ENCODE measurements at places on chromosomes 6 and 20.

DNA sequence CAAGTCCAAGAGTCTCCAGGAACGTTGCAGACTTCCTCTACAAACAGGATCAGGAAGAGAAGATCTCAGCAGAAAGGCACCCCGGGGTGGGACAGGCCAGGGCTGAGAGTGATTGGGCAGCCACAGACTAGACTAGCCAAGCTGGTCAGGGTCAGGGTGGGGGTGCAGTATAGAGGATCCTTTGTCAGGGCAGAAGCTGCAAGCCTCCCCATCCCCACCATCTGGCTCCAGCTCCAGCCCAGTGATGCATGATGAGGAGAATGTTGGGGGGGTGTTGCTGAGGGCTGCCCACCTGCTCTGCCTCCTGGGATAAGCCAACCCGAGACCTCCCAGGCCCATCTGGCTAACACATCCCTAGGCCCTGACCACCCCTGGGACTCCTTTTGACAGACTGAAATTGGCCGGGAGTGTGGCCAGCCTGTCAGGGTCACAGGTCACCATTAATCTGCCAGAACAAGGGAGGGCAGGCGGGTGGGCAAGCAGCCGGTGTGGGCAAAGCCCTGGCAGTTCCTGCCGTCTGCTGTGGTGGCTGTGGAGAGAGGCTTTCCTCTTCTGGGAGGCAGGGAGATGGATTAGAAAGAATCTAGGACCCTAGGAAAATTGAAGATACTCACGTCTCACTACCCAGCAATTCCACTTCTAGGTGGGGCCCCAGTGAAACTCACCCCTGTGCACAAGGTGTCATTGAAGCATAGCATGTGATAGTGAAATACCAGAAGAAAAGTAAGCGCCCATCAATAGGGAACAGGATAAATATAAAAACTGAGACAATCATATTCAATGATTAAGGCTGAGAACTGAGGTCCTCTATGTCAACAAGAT is 22.1 kb upstream of the SNTA1 start:
- DNase-seq: no peak

DNA sequence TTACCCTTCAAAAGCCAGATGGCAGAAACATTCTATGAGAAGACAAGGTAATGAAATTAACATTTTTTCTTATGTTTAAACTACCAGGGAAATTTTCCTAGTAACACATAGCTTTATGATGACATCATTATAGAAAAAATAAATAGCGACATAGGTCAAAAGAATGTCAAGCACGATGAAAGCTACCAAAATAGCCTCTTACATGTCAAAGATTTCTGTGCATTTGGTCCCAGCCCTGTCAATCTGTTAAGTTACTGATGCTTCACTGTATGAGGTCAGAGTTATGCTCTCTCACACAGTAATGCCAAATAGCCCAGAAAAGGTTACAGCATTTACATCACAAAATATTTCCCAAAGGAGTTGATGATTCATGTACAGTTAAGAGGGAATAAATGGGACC is 199.8 kb upstream of the DEFB112 start:
- no peak for DNase-seq

- no peak for DNase-seq
Observed at GRCh38 chr6:145252737-145253136, 482.6 kb downstream of the EPM2A start.

DNA sequence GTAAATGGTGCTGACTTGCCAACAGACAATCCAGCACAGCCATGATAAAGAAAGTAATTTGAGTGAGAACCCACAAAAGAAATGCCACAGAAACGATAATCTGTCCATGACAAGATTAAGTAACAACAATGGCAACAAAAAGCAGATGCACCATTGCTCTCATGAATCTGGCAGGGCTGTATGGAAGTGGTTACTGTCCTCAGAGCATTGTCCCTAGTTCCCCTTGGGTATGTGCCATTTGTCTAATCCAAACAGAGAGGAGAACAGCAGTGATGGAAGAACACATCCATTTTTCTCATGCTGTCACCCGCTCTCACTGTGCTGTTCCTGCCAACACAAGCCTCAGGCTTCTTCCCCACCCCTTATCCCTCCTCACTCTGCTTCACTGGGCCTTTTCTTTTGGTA is 65.8 kb downstream of the REV3L start:
- DNase-seq: no peak

- DNase-seq: no peak
Observed at GRCh38 chr20:37711994-37712964, 18.4 kb downstream of the CTNNBL1 start.

DNA sequence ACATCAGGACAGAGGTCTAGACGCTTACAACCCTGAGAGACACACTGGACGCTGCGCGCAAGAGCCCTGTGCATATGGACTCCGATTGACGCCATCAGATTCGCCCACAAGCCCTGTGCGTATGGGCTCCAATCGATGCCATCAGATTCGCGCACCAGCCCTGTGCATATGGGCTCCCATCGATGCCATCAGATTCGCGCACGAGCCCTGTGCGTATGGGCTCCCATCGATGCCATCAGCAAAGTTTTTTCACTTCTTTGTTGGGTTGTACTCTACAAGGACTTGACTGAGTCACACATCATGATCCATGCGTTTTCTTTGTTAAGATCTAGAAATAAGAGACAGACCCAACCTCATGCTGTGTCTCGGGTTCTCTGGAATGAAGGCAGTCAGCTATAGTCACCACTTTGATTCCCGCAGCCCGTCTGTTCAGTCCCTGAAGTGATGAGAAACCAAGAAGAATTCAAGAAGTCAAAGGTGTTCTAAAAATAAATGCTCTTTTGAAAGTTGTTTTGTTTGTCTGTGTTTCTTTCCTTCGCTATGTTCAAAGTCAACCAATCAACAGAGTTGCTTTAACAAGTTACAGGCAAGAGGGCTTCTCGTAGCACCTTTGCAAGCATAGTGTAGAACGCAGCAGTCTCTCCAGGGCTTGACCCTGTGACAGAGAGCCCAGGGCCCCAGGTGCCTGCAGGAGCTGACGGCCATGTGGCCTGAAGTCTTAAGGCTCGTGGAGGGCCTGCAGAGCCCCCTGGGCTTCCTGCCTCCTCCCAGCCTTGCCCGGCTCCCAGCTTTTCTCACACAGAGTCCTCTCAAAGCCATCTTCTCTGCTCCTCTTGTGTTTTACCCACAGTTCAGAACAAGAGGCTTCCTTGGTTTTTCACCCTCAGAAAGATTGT is 7.9 kb downstream of the RPS6KA2 start:
- DNase-seq: no peak

DNA sequence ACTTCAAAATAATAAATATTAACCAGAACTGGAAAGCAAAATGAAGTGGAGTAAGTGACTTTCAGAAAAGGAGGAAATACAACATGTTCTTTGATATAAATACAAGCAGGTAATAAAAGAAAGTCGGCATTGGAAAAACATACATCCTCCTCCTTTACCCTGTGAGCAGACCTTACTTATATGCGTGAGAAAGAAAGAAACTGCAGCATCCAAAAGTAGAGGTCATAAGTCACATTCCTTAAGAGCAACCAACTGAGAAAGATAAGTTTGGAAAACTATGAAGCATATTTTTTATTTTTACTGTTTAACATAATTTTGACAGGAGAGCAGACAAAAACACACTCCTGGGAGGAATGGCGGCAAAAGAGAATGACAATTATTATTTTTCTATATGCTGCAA is 155.5 kb downstream of the HACE1 start:
- no peak for DNase-seq

DNA sequence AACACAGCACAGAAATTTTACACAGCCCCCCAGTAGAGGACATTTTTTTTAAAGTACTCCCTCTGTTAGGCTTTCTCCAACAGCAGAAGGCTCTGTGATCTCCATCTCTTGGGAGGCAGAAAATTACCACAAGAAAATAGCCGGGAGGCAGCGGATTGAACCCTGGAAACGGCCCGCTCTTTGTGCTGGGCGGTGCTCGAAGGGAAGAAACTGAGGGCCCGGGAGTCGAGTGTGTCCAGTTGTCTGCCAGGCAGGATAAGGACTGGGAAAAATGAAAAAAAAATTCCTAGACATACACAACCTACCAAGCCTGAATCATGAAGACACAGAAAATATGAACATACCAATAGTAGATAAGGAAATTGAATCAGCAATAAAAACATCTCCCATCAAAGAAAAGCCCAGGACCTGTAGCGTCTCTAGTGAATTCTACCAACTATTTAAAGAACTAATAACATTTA is 31.5 kb downstream of the POM121L2 start:
- DNase-seq: no peak

GRCh38 chr6:63926950-63927927 is 291.6 kb downstream of the PHF3 start:
- DNase-seq: no peak

GRCh38 chr6:23587582-23587981 is 538.4 kb upstream of the NRSN1 start:
- DNase-seq: no peak

GRCh38 chr6:138507977-138508675 is 8.8 kb upstream of the NHSL1 start:
- no peak for DNase-seq

GRCh38 chr6:150270330-150271052 is 98.3 kb upstream of the IYD start:
- DNase-seq: no peak

DNA sequence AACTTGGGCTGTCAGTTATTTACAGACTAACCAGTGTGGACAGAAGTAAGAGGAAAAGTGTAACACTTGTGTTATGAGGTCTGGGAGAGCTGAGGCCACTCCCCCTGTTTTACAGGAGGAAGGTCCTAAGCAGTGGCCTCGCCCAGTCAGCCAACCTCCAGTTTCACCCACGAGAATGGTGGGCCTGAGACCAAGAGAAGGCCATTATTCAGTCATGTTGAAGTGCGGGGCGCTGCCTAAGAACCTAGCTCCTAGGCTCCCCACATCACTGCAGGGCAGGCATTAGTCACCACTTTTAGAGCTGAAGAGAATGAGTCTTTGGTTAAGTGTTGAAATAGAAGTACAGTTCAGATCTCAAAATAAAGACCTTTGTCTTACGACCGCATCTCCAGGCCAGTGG is 27.9 kb downstream of the CDYL start:
- peak; percentile 22 for DNase-seq

GRCh38 chr6:79869184-79869583 is 78.2 kb downstream of the ELOVL4 start:
- no peak for DNase-seq

GRCh38 chr6:20464041-20464440 is 62.4 kb downstream of the E2F3 start:
- DNase-seq: no peak

- no peak for DNase-seq
Observed at GRCh38 chr6:39092124-39092523, 22.9 kb downstream of the SAYSD1 start.

GRCh38 chr20:39107741-39108140 is 145.6 kb downstream of the DHX35 start:
- no peak for DNase-seq

DNA sequence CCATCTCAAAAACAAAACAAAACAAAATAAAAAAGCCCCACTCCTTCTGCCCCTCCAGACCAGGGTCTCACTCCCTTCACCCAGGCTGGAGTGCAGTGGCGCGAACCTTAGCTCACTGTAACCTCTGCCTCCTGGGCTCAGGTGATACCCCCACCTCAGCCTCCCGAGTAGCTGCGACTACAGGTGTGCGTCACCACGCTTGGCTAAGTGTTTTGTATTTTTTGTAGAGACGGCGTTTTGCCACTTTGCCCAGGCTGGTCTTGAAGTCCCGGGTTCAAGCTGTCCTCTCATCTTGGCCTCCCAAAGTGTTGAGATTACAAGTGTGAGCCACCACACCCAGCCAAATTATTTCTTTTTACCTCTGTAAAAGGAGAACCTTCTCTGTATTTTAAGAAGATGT is 110.1 kb downstream of the NCOA3 start:
- DNase-seq: no peak

GRCh38 chr6:2482773-2483172 is 237.4 kb upstream of the GMDS start:
- DNase-seq: peak; percentile 13

- peak; percentile 41 for DNase-seq
Observed at GRCh38 chr6:151036869-151037680, 171.6 kb downstream of the MTHFD1L start.

- peak; percentile 36 for DNase-seq
Observed at GRCh38 chr6:160102956-160103824, 18.4 kb upstream of the SLC22A1 start.

- no peak for DNase-seq
Observed at GRCh38 chr20:53487461-53488200, 106.0 kb downstream of the ZNF217 start.

DNA sequence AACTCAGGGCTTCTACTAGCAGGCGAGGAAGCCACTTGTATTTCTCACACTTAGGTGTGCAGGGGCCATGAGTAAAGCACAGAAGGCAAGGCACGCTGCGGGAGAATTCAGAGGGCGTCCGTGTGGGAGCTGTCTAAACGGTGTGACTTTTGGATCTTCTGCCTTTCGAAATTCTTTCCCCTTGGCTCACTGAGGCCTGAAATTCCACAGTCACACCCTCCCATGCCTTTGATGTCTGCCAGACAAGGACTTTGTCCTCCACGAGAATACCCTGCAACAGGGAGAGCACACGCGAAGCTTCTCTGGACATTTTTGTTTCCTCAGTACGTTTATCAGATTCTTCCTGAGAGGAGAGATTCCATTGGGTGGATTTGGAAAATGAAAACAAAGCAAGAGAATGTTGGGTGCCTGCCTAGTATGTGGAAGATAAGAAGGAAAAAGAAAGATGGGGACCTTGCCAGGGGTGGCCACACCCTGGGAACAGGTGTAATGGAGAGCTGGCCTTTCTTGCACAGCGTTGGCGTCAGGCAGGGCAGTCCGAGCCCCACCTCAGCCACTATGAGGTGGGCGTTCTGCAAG is 235.7 kb downstream of the MYLK4 start:
- no peak for DNase-seq

DNA sequence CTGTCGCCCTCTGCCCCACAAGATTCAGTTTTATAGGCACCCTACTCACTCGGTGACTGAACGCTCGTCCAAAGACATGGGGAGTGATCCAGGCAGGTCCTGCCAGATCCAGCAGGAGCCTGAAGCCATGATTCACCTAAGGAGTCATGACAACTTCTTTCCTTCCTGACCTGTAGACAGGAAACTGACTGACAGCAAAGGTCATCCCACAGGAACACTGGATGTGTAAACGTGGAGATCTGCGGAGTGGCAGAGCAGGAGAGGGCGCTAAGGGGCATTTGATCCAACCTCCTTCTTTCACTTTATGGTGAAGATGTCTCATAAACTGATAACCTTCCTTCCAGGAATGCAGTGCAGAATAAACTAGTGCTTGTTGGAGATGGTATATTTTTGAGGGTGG is 192.2 kb downstream of the GJA10 start:
- DNase-seq: no peak

- DNase-seq: no peak
Observed at GRCh38 chr6:75421316-75422023, 72.1 kb downstream of the FILIP1 start.

Data from activated CD4-positive, alpha-beta T cell treated with anti-CD3 and anti-CD28 coated beads for 48 hours (primary cell).